ENCODE measurements at places on chromosomes 4 and X.

GRCh38 chrX:153423652-153424051 lies 12.4 kb downstream of the ZFP92 start:
- DNase-seq = no peak

DNA sequence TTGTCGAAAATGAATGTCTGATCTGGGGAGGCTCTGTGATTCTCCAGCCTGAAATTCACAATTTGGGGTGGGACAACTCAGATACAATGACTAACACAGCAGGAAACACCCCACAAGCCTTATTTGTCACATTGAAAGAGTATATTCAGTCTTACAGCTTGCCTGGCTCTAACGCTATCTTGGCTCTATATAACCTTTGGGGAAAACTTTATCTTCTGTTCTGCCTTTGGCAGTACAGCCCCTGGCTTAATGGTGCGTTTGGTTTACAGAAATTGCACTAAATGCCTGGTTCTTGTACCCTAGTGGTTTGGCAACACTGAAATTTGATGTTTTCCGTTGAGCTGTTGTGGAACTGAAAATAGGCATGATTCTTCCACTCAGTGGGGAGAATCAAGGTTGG lies 178.1 kb upstream of the VEGFC start:
- no peak for DNase-seq

GRCh38 chrX:151227627-151228026 lies 51.2 kb downstream of the GPR50 start:
- DNase-seq = no peak

DNA sequence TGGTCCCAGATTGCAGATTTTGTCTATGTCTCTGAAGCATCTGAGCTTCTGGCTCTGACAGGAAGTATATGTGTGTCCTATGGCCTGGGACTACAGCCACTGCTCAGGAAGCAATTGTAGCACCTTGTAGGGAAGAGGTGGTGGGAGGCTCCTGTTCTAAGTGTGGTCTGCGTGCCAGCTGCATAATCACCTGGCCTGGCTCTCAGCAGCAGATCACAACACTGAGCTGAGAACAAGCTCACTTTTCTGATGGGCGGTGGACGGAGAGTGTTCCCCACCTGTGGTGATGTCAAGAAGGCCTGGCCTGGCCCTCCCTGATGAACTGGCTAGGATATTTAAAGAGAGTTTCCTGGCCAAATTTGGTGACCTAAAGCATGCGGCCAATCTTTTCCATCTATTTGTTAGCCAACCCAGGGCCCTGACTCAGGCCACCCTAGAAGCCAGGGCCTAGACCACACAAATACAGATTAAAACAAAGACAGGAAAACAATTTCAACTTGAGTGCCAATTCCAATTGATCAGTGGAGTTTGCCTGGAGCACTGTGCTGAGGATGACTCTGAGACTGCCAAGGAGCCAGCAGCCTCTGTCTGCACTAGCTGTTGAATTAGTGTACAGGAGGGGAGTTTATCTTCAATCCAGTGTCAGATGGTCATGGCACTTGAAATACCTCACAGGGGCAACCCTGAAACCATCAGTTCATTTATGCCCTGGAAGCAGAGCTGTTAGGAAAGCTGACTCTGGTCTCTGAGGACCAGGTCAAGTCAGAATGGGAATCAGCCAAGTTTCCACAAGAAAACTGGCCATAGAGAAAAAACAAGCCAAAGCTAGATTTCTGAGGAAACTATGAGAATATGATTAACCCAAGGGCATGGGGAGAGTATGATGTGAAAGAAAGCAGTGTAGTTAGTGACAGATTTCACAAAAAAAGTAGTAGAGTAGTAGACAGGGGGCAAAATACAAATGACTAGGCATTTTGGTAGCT lies 47.4 kb downstream of the PRDM5 start:
- no peak for DNase-seq

DNA sequence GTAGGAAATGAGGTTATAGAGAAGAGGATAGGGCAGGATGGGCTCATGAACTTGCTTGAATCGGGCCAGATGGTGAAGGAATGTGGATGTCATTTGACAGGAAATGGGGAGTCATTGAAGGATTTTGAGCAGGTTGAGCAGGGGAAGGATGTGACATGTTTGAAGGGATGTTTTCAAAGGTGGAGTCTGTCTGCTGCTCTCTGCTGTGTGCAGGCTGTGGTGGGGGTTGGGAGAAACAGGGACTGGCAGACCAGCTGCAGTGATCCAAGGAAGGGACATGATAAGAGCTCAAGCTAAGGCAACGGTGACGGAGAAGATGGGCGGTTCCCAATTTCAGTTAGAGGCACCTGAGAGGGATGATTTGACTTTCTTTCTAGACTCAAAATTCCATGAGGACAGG lies 14.0 kb upstream of the XPNPEP2 start:
- DNase-seq = no peak

DNA sequence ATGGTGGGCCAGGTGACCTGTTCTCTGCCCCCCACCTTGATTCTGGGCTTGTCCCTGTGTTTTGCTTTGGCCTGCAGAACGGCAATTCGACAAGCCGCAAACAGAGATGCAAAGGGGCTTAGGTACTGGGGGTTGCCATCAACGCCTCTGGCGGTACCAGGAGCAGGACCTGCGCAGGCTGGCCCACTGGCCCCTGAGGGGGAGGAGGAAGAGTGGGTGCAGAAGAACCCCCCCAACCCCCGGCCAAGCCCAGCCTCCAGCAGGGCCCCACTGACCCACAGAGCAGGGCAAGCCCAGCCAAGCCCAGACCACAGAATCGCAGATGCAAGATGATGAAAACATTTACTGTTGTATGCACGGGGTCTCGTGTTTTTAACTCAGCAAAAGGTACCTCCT lies 89.4 kb downstream of the PPP2R2C start:
- no peak for DNase-seq

- DNase-seq = no peak
These were observed 64.3 kb downstream of the LRBA start for GRCh38 chr4:150950657-150951288.

GRCh38 chr4:91488946-91489345 lies 814.8 kb upstream of the GRID2 start:
- no peak for DNase-seq

GRCh38 chr4:98446499-98447375 lies 185.6 kb downstream of the RAP1GDS1 start:
- DNase-seq = no peak

DNA sequence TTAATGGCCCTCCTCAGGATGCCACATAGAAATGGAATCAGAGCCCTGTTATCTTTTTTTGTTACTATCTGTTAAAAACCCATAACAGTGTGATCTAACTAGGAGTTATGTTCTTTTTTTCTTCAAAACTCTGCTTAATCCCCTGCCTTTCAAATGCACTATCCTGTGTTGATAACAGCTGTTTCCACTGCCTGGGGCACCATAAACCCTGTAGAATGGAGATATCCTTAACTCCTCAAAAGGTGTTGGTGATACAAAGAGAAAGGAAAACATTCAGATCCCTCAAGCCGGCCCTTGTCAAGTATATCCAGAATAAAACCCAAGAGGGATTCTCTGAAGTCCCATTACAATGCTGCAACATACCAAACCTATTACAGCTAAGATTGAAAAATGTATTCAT lies 108.6 kb downstream of the ACTRT1 start:
- no peak for DNase-seq

GRCh38 chr4:176920694-176921093 lies 128.0 kb upstream of the VEGFC start:
- no peak for DNase-seq

- no peak for DNase-seq
These were observed 229.3 kb upstream of the BCOR start for GRCh38 chrX:40327085-40327484.

- no peak for DNase-seq
These were observed 1364.4 kb downstream of the STIM2 start for GRCh38 chr4:28225050-28225449.

GRCh38 chr4:18063079-18063478 lies 41.5 kb upstream of the LCORL start:
- no peak for DNase-seq

- no peak for DNase-seq
These were observed at the start of gene FRMPD4 for GRCh38 chrX:12138361-12139313. FRMPD4 (plus strand) TSS chrX:12138473; CDS start chrX:12138972, 499 bp downstream.

DNA sequence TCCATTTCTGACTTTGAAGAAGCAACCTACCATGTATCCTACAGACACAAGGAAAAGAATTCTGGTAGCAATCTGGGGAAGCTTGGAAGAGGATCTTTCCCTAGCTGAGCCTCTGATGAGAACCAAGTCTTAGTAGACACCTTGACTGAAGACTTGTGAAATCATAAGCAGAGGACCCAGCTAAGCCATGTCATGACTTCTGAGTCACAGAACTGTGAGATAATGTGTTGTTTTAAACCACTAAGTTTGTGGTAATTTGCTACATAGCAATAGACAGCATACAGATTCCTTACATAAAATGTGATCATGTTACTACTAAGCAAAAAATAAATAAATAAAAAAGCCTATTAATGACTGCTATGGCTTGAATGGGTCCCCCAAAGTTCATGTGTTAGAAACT lies 71.3 kb upstream of the ANKRD50 start:
- DNase-seq = no peak

GRCh38 chr4:158018221-158018830 lies 154.5 kb downstream of the GASK1B start:
- DNase-seq = no peak

GRCh38 chr4:142201041-142201440 lies 564.7 kb downstream of the IL15 start:
- no peak for DNase-seq

- no peak for DNase-seq
These were observed 13.5 kb upstream of the MAGEA8 start for GRCh38 chrX:149867488-149867887.

DNA sequence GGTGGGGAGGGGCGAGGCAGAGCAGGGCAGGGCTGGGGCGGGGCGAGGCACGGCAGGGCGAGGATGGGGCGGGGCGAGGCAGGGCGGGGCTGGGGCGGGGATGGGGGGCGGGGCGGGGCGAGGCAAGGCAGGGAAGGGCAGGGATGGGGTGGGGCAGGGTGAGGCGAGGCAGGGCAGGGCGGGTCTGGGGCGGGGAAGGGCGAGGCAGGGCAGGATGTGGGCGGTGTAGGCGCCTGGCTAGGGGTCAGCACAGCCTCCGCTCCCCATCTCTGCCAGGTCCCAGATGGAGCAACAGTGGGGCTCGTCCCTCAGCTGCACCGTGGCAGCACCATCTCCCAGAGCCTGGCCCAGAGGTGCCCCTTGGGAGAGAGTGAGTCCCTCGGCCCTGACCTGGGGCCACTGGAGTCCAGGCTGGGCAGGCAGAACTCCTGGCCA lies 4.2 kb upstream of the SRPK3 start:
- DNase-seq = no peak

DNA sequence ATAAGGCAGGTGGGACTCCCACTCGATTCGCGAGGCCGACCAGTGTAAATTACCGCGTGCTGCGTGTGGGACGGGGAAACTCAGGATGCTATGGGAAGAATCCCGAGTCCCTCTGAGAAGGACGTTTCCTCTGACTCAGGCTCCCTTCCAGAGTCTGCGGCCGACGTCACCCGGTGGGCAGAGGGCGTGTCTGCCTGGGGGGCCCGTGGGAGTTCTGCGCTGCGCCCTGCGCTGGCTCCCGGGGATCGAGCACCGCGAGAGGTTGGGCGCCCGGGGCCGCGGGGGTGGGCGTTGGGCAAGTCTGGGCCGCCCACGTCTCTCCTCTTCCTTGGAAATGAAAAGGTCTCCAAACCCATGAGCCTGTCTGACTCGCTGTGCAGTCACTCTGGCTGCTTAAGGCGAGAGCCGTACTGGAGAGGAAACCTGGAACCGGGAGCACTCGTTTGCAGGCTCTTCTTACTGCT lies 568 bp downstream of the NIPAL1 start:
- DNase-seq = peak; percentile 32

DNA sequence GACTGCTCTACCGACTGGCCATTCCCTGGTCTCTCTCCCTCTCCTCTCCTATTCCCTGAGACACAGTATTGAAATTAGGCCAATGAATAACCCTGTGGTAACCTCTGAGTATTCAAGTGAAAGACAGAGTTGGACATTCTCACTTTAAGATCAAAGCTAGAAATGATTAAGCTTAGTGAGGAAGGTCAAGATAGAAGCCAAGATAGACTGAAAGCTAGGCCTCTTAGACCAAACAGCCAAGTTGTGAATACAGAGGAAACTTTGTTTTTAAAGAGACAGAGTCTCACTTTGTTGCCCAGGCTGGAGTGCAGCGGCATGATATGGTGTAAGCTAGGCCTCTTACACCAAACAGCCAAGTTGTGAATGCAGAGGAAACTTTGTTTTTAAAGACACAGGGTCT lies 64.6 kb downstream of the KDM6A start:
- no peak for DNase-seq

DNA sequence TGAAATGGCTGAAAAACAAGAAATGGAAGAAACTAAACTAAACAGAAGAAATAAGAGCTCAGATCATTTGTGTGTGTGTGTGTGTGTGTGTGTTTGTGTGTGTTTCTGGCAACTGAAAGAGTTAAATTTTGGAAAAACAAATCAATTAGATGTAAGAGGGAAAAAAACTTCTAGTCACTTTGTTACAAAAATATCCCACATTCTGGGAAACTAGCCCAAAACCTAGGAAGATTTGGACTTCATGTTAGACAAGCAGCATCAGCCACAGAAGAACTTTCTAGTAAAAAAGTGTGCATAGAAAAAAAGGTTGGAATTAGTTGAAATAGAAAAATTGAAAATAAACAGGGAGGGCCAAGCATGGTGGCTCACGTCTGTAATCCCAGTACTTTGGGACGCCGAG lies 111.6 kb upstream of the PRKG2 start:
- DNase-seq = no peak

Measured in stimulated activated CD4-positive, alpha-beta T cell treated with anti-CD3 and anti-CD28 coated beads, Interleukin-1b, Interleukin-23, amount 100 ng/mL, for 24 hours (primary cell).